ENCODE measurements at places on chromosomes 5 and 9. TPM values are rescaled to one million over a fixed set of nuclear protein-coding genes. Genes with fewer than 3 reads are reported as not detected.

DNA sequence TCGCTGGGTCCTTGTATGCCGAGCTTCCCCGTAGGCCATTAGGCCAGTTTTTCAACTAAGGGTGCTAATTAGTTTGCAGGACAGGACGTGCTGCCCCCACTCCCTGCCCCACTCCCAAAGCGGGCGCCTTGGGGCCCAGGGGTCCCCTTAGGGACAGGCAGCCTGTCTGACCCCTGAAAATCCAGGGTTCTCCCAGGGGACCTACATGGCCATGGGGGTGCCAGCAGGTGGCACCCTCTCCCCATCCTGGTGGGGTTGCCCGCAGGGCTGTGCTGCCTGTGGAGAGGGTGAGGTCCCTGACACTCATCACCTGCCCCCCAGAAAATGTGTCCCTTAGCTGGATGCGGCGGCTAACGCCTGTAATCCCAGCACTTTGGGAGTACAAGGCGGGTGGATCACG is 8.5 kb upstream of the CCDC187 start:
- H3K4me3 ChIP-seq: no peak overlapping the region
- no peaks in the 10 kb centered on the region for H3K27me3 ChIP-seq
- no peak overlapping the region for H3K27ac ChIP-seq
- no peaks in the 10 kb centered on the region for H3K4me1 ChIP-seq
- DNase-seq: peak; percentile 70

The ARID3C gene
- total RNA-seq: not detected

GRCh38 chr5:147731431-147732290 is 50.9 kb downstream of the JAKMIP2 start:
- H3K27me3 ChIP-seq: no peaks in the 10 kb centered on the region
- H3K4me1 ChIP-seq: no peaks in the 10 kb centered on the region
- DNase-seq: no peak
- H3K36me3 ChIP-seq: no peaks in the 10 kb centered on the region

DNA sequence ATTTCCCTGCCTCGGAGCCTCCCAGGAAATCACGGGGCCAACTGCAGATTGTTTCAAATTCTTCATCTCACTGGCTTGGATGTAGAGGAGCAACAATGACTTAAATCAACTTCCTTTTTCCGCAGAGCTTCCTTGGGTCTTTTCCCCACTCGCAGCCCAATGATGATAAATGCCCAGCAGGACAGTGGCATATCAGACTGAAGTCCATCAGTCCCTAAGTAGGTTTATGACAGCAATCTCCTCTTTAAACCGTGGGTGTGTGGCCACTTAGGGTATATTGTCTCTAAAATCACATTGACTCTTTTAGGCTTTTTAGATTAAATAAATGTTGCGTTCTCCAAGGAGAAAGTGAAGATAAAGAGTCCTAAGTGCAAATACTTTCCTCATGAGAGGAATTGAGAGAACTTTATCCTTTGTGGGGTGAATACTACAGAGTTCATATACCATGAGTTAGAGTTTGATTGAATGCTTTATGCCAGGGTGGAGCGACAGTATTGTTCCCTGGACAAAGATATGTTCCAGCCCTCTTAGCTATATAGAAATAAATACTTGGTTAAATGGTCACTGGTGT is 59.1 kb downstream of the IQGAP2 start:
- H3K36me3 ChIP-seq: no peaks in the 10 kb centered on the region
- H3K27me3 ChIP-seq: no peaks in the 10 kb centered on the region
- H3K27ac ChIP-seq: no peak overlapping the region

DNA sequence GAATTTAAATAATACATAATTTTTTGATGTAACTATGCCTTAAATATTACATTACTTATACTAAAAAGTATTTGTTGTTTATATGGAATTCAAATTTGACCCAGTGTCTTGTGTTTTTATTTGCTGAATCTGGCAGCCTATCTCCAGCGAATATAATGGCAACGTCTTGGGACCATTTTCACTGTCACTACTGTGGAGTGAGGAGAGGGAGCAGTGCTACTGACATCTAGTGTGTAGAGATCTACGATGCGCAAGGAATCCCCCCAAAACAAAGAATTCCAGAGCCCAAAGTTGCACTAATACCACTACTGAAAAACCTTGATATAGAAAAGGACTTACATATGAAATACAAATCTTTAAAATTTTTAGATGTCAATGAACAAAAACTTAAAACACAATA is 314.4 kb downstream of the DRD1 start:
- peaks cover 12% of the 10 kb centered on the region for H3K27me3 ChIP-seq
- no peak overlapping the region for H3K4me3 ChIP-seq
- no peaks in the 10 kb centered on the region for H3K36me3 ChIP-seq

DNA sequence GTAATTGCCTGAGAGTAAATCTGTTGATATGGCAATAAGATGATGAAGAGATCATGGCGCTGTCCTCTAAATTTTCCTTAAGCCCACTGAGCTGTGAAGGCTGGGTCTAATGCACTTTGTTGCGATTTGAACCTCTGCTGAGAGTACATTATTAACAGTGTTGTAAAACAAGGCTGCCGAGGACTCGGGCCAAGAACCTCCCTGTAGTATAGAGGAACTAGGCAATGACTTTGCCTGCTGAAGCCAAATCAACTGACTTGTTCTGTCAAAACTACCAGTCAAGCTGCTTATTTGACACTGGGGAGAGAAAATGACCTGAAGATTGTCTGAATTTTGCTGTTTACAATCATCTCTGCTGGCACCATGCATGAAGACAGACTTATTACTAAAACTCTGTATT is 1154.7 kb downstream of the DTWD2 start:
- H3K27me3 ChIP-seq: no peaks in the 10 kb centered on the region
- no peak overlapping the region for H3K4me3 ChIP-seq
- DNase-seq: peak; percentile 17
- no peak overlapping the region for H3K27ac ChIP-seq
- H3K4me1 ChIP-seq: no peaks in the 10 kb centered on the region

DNA sequence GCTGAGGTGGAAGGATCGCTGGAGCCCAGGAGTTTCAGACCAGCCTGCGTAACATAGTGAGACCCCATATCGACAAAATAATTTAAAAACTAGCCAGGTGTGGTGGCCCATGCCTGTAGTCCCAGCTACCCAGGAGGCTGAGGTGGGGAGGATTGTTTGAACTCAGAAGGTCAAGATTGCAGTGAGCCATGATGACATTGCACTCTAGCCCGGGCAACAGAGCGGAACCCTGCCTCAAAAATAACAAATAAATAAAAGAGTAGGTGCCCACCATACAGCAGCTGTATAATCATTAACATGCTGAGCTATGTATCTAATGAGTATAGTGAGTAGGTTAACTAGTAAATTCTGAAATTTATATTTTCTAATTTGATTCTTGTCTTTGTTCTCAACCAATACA is 11.0 kb upstream of the ATP6V0E1 start:
- no peaks in the 10 kb centered on the region for H3K27me3 ChIP-seq
- H3K4me1 ChIP-seq: no peaks in the 10 kb centered on the region
- H3K36me3 ChIP-seq: peaks cover 3% of the 10 kb centered on the region
- H3K27ac ChIP-seq: no peak overlapping the region
- no peak for DNase-seq

GRCh38 chr9:113131689-113132151 is 19.1 kb upstream of the SLC31A2 start:
- no peak overlapping the region for H3K4me3 ChIP-seq
- DNase-seq: peak; percentile 53
- H3K27me3 ChIP-seq: no peaks in the 10 kb centered on the region
- H3K4me1 ChIP-seq: no peaks in the 10 kb centered on the region
- no peak overlapping the region for H3K27ac ChIP-seq
- no peaks in the 10 kb centered on the region for H3K36me3 ChIP-seq

DNA sequence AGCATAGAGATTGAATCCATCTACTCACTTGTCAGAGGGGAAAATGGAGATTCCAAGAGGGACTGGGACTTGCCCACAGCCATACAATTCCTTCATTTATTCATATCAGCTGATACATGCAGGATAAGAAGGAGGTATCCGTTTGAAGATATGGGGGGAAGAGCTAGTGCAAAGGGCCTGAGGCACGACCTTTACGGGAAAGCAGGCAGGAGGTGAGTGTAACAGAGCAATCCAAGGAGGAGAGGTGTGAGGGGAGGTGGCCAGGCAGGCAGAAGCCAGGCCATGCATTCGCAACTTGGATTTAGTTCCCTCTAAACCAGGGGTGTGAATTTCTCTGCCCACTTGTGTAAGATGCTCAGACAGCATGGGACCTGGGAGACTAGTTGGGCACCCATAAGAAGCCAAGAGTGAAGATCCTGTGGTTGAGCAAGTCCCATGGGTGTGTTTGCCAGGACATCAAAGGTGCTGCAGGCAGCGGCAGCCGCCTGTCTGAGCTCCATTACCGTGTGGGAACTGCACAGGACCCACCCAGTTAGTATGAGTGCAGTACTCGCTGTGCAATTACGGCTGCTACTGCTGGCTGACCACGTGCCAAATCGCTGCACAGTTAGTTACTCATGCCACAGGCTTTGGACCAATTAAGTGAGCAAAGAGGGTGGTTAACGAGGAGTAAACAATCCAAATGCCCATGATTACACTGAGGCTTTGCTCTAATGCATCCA is 31.4 kb upstream of the FAT2 start:
- H3K27me3 ChIP-seq: no peaks in the 10 kb centered on the region
- no peak overlapping the region for H3K4me3 ChIP-seq
- no peaks in the 10 kb centered on the region for H3K36me3 ChIP-seq
- no peak for DNase-seq

DNA sequence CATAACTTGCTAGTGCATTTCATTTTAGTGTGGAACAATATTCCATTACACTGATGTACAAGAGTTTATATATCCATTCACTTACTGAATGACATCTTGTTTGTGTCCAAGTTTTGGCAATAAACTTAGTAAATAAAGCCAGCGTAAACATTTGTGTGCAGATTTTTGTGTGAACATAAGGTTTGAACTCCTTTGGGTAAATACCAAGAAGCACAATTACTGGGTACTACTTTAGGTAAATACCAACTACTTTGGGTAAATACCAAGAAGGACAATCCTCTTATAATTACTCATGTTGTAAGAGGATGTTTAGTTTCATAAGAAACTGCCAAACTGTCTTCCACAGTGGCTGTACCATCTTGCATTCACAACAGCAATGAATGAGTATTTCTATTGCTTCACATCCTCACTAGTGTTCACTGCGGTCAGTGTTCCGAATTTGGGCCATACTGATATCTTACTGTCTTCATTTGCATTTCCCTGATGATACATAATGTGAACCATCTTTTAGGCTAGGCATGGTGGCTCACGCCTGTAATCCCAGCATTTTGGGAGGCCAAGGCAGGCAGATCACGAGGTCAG is 2.3 kb upstream of the SYK start:
- no peaks in the 10 kb centered on the region for H3K36me3 ChIP-seq
- no peak overlapping the region for H3K27ac ChIP-seq
- peaks cover 17% of the 10 kb centered on the region for H3K4me1 ChIP-seq

GRCh38 chr5:155080721-155081120 is 67.2 kb downstream of the KIF4B start:
- H3K27me3 ChIP-seq: no peaks in the 10 kb centered on the region
- no peak overlapping the region for H3K4me3 ChIP-seq
- no peak for DNase-seq
- no peaks in the 10 kb centered on the region for H3K36me3 ChIP-seq

DNA sequence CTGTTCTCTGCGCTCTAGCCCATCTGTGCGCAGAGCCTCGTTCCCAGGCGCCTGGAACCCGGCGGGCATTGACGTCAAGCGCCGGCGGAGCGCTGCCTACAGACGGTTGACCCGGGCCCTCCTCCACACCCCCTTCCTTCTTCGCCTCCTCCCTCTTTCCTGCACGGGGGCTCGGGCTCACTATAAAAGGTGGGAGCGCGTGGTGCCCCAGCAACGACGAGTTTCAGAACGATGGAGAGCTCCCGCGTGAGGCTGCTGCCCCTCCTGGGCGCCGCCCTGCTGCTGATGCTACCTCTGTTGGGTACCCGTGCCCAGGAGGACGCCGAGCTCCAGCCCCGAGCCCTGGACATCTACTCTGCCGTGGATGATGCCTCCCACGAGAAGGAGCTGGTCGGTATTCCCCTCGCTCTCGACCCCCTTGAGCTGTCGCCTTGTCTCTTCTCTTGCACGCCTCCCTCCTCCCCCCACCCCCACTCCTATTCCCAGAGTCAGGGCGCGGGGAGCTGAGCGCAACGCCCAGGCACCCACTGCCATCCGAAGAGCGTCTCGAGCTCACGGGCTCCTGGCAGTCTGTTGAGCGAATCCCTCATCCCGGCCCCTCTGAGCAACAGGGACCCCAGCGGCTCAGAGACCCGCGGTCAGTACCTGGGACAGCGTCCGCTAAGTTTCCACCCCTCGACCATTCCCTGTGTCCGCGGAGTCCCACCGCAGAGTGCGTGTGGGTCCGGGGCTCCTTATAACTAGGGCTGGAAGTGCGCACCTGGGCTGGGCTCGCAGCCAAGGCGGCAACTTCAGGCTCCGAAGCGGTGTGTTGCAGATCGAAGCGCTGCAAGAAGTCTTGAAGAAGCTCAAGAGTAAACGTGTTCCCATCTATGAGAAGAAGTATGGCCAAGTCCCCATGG is at the start of gene CARTPT:
CARTPT (plus strand) TSS at position 213 of the 902 bp plus-strand sequence; CDS start at position 232, 19 bp downstream.
- peaks cover 8% of the 10 kb centered on the region for H3K27me3 ChIP-seq
- no peak within 1 kb of the TSS for H3K4me3 ChIP-seq
- H3K27ac ChIP-seq: no peak within 1 kb of the TSS
- H3K36me3 ChIP-seq: no peaks in the 10 kb centered on the region

The RGP1 gene
- total RNA-seq: 13.0 TPM

DNA sequence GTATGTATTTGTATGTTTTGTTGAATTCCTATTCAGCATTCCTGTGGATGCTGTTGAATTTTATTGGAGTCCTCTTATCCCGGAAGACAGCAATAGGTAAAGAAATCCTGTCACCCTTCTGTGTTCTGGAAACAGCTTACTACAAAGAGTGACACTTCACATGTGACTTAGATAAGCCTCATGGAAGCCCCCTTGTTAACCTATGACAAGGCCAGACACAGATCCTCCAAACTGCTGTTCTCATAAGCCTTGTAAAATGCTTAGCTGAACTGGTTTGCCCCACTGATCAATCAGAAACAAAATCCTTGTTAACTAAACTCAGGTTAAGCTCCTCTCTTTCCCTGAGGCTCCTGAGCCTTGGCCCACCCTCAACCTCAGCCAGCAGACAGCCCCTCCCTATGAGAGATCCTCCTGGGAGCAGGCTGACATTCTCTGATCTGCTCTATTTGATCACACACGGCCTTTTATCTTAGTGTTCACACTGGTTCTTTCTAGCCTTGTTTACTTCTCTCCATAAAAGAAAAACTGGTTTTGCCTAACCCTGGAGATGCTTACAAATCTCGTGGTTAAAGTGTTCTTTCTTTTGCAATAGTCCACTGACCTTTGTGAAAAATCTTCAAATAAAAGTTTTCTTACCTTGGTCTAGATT is 29.4 kb upstream of the ATP6V1G1 start:
- DNase-seq: peak; percentile 6
- no peaks in the 10 kb centered on the region for H3K4me1 ChIP-seq
- H3K4me3 ChIP-seq: no peak overlapping the region
- no peak overlapping the region for H3K27ac ChIP-seq
- H3K36me3 ChIP-seq: no peaks in the 10 kb centered on the region

- no peaks in the 10 kb centered on the region for H3K36me3 ChIP-seq
- DNase-seq: peak; percentile 59
- H3K4me3 ChIP-seq: peak overlapping the region; percentile 43
- no peaks in the 10 kb centered on the region for H3K4me1 ChIP-seq
- peaks cover 79% of the 10 kb centered on the region for H3K27me3 ChIP-seq
Observed at GRCh38 chr5:73447530-73448462, 781 bp downstream of the FOXD1 start.

GRCh38 chr5:88419931-88420330 is 151.3 kb upstream of the TMEM161B start:
- no peak for DNase-seq
- H3K4me1 ChIP-seq: no peaks in the 10 kb centered on the region
- H3K27ac ChIP-seq: no peak overlapping the region
- no peak overlapping the region for H3K4me3 ChIP-seq
- H3K36me3 ChIP-seq: no peaks in the 10 kb centered on the region
